Activated CD8-positive, alpha-beta memory T cell treated with anti-CD3 and anti-CD28 coated beads, Interleukin-2, amount 10 ng/mL, durations not matched to agents 7 days and 5 days (primary cell): ENCODE measurements at places on chromosomes 16 and 17. TPM values are rescaled to one million over a fixed set of nuclear protein-coding genes. Genes with fewer than 3 reads are reported as not detected.

DNA sequence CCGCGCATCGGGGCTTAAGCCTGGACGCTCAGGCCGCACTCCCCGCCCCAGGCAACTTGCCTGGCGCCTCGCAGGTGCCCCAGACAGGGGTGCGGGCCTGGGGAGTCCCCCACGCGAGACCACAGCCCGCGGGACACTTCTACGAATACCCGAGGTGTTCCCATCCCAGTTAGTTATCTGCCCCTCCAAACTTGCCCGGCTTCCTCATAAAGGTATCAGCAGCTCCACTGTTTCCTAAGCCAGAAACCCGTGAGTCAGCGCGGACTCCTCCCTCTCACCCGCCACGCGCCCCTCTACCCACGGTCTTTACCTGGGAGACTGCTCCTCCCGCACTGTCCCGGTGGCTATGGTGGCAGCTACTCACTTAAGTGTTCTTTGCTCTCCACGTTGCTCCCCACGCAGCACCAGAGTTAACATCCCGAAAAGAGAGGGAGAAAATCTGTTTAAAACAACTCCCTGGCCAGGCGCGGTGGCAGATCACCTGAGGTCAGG lies 1.0 kb upstream of the CREBBP start:
- no peak for DNase-seq

DNA sequence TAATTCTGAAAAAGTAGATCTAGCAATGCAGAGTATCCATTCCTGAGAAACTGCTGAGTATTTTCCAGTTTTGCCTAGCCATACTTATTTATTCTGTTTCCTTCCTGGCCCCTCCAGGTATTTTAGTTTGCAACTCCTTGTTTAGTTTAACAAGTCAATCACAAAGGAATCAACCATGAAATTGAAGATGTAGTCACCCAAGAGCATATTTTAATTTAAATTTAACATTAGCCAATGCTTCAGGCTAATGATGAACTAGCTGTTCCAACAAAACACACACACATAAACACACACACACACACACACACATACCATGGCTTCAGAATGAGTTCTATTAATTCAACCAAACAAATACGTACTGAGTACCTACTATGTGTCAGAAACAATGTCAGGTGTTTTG lies 332.8 kb upstream of the ERCC4 start:
- no peak for DNase-seq

GRCh38 chr17:70171159-70171558 lies 1.8 kb downstream of the KCNJ2 start:
- DNase-seq = no peak

DNA sequence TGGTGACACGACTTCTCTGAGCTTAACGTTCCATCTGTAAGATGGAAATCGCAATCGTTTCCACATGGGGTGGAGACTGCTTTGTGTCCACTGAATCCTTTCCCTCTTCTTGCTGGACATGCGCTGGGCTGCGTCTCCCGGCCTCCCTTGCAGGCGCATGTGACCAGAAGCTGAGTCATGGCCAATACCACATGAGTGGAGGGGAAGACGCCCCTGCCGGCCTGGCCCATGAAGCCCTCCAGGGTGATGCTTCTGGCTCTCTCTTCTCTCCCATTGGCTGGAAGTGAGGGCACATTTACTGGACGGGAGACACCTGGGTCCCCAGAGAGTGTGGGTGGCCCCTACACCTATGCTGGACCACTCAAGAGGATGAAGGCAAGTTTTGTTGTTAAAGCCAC lies 71.1 kb downstream of the DYNLRB2 start:
- DNase-seq = no peak

- no peak for DNase-seq
Observed at GRCh38 chr16:19515757-19516156, 6.1 kb downstream of the GDE1 start.

GRCh38 chr16:5027575-5028235 lies 6.0 kb downstream of the NAGPA start:
- no peak for DNase-seq

GRCh38 chr16:67040906-67041305 lies 12.0 kb downstream of the CBFB start:
- DNase-seq = no peak

- DNase-seq = no peak
Observed at GRCh38 chr17:34511931-34512330, 67.5 kb upstream of the TMEM132E start.

DNA sequence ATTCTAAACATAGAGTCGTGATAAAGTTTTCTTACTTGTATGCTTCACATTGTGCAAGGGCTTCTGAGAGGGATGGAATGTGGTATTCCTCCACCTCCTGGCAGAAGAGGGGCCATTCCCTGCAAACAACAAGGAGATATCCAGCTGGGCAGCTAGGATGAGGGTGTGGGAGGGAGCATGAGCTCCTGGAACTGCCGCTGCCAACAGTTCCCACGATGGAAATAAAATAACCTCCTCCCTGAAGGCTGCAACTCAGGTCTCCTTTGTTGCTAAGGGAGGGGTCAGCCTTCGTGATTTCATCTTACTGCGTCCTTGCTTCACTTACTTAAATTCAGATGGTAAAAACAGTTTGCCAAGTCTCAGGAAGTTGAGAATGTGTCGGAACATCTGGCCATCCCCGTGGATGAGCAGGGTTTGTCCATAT lies 15.6 kb downstream of the PLEKHG4 start:
- DNase-seq = no peak

- no peak for DNase-seq
Observed at GRCh38 chr16:61403386-61403785, 632.9 kb downstream of the CDH8 start.

GRCh38 chr17:34997355-34997862 lies 17.1 kb downstream of the LIG3 start:
- no peak for DNase-seq

DNA sequence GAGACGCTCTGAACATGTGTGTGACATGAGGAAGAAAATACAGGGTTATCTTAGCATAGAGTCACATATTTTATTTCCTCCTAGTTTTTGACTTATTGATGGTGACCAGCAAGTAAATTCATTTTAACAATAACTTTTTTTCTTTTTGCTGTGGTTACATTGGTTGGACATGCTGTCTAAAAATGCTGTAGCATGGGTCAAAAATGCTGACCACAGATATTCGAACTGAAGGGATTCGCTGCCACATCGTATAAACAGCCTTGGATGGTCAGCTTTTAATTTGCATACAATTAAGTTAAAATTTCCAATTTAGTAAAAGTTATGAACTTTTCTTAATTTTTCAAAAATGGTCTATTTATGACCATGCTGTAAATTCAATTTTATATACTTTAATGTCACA lies 30.5 kb downstream of the RPGRIP1L start:
- DNase-seq = no peak

GRCh38 chr17:2841606-2842005 lies 45.4 kb downstream of the RAP1GAP2 start:
- DNase-seq = no peak

- DNase-seq = no peak
Observed at GRCh38 chr17:61928101-61928436, 287 bp upstream of the INTS2 start.

DNA sequence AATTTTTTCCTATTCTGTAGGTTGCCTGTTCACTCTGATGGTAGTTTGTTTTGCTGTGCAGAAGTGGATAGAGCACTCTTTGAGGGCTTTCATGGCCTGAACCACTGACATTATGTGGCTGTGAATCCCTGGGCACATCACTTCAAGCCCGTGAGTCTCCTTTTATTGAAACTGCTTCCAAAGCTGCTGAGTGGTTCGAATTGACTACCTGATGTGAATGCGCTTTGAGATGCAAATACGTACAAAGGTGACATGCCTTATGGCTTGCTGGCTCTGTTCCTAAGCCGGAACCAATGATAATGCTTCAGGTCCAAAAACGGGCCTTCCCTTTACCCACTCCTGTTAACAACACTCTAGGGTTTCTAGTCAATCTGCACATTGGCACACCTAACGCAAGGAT lies 34.3 kb downstream of the ASPA start:
- no peak for DNase-seq

DNA sequence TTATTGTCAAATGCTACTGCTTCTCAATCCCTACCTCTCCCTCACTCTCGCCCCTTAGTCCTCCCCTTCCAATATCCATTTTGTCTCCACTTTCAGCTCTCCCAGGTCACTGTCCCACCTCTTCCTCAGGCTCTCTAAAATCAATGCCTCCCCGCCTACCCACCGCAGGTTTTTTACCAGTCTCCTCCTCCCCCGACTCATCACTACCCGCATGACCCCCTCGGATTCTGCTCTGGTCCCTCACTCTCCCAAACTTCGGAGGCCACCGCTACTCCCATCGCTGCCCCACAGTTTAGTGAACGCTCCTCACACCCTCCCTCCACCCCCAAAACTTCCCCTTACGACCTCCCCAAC lies 513 bp downstream of the CRLF3 start:
- peak; percentile 62 for DNase-seq

DNA sequence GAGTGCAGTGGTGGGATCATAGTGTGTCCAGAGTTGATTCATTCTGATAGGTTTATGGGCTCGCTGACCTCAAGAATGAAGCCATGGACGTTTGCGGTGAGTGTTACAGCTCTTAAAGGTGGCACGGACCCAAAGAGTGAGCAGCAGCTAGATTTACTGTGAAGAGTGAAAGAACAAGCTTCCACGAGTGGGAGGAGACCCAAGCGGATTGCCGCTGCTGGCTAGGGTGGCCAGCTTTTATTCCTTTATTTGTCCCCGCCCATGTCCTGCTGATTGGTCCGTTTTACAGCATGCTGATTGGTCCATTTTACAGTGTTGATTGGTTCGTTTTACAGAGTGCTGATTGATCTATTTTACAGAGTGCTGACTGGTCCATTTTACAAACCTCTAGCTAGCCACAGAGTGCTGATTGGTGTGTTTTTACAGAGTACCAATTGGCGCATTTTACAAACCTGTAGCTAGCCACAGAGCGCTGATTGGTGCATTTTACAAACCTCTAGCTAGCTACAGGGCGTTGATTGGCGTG lies 17.5 kb downstream of the CACNG4 start:
- DNase-seq = no peak

DNA sequence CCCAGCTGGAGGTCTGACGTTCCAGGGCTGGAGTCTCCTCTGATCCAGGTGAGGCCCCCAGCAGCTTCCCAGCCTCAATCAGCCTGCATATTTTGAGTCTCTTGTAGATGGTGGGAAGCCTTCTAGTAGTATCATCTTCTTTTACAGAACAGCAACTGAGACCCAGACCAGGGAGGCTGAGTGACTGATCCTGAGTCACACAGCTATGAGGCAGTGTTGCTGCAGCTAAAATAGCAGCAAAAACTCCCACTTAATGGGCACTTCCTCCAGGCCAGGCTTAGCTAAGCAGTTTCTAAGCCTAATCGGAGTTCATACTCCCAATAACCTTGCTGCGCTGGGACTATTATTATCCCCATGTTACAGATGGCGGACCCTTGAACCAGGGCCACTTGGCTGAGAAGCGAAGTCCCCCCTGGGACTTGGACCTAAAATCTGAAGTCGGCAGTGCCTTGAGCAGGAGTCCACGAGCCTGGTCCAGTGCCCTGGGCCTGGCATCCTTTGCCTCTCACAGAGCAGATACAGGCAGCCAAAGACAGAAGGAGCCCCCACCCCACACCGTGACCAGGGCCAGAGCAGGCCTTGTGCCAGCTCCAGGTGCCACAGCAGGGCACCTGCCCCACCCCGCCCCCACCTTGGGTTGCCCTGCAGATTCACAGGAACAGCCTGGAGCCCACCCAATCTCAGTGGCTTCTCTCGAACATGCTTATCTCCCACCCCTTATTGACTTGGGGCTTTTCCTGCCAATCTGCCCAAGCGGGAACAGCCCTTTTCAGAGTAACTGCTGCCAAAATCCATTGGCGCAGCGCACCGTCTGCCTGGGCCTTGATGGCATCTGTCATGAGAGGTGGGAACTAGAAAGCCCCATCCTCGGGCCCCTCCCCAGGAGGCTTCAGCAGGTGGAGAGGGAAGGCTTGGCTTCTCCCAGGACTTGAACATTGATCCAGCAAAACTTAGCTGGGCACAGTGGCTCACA lies 65.1 kb downstream of the SOCS1 start:
- DNase-seq = no peak

DNA sequence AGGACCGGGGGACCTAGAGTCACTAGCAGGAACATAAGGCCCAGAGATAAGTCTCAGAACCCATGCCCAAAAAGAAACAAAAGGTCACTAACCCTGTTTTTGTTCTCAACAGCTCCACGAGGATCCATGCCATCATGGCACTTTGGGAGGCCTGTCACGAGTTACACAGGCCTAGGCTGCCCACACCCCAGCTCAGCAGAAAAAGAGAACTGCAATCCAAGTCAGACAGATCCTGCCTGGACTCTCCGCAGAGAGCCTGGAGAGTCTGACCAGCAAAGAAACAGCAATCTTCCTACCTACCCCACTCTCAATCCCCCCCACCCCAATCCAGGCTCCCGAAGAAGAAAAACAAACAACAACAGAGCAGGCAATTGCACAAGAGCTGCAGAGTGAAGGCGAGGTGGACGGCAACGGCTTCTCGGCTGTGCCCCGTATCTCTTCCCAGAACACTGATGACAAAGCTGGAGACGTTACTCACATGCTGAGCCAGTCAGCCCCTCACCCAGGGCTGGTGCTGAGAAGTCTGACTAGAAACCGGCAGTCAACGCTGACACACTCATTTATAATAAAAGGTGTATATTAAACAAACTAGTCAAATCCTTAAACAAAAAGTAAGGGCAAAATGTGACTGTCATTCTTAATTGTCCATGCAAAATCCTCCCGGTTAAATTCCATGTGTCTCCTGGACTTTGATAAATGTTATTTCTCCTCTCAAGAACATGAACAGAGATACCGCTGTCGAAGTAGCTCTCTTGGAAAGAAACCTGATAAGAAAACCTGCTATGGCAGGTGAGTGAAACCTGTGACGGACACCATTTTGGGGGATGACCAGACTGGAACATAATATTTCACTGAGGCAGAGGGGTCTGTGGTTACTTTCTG lies 89.3 kb downstream of the SMG6 start:
- DNase-seq = no peak

DNA sequence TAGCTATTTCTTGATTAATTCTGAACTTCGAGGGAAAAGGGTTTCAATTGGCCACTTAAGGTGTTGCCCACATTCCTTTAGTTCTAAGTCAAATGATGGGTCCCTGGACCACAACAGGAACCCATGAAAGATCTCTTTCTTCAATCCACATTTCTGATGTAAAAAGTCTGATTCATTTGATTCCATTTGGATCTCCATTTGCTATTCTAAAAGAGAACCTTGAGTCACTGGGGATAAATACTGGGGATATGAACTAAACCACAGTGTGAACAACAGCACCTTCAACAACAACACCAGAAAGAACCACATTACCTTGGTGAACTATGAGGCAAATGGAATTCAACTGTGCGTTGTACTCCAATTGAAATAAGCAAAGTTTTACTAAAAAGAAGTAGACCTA lies 108.9 kb upstream of the IRX5 start:
- DNase-seq = no peak

GRCh38 chr16:52309446-52310416 lies 237.2 kb downstream of the TOX3 start:
- DNase-seq = no peak

The OTOP2 gene
- total RNA-seq = not detected

The TBC1D3C gene
- total RNA-seq = not detected

The ACSM5 gene
- not detected for total RNA-seq

The MSL1 gene
- 91.4 TPM for total RNA-seq

The PRKCB gene
- 125 TPM for total RNA-seq

The TPSAB1 gene
- not detected for total RNA-seq

The GNG13 gene
- not detected for total RNA-seq

The HOXB5 gene
- not detected for total RNA-seq

The CBFA2T3 gene
- not detected for total RNA-seq

The EVPLL gene
- total RNA-seq = not detected

The CRLF3 gene
- 52.6 TPM for total RNA-seq
